ENCODE measurements at places on chromosomes 6 and 20.

DNA sequence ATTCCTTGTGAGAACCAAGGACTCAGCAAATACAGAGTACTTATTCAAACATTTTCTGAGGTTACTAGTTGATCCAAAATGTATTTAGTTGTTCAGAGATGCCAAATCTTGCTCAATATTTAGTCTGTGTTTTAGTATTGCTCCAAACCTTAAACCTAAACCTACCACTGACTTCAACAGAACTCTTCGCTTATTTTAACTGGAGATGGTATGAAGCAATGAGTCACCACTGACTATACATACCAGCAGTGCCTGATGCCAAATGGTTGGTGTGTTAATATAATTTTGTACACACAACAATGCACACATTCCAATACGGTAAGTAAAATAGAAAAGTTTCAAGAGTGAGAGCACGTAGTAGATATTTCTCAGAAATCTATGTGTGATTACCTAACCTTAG lies 1.9 kb upstream of the SPTLC3 start:
- DNase-seq = no peak

DNA sequence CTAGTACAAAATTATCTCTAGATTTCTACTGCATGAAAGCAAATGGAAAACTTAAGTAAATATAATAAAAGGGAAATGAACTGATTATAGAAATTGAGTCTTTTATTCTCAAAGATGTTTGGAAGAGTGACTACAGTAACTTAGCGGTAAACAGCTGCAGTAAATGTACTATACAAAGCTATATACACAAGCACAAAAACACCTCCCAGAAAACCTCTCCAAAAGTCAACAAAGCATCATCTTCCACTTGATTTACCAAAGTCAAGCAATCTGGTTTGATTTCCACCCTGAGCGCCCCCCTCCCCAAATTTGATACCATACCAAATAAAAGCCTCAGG lies 142.1 kb upstream of the SHLD1 start:
- no peak for DNase-seq

GRCh38 chr6:112235956-112236355 lies 18.4 kb downstream of the LAMA4 start:
- DNase-seq = no peak

DNA sequence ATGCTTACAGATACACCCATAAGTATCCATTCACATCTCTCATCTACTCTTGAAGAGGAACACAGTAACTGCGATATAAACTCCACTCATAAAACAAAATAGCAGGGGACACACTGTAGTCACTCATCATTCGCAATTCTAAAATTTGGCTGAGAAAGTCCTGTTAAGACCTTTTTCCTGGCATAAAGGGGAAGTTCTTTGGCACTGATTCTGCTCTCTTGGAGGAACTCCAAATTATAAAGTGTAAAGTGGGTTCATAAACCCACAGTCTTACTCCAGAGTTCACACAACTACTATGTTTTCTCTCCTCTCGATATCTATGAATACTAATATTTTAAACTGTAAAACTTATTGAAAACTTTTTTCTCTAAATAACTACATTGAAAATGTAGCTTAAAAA lies 80.6 kb downstream of the ADGB start:
- DNase-seq = no peak

GRCh38 chr6:77063494-77063893 lies 399.8 kb downstream of the HTR1B start:
- DNase-seq = no peak

DNA sequence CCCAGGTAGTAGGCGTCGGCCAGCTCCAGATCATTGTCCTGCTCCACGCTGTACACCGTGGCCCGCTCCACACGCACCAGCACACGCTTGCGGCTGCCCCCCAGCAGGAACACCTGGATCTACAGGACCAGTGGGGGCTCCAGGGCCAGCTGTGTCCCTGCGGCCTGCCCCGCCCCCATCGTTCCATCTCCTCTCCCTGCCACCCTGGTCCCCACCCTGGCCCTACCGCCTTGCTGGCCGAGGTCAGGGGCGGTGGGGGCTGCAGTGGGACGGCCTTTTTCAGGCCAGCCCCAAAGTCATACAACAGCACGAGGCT lies 9.8 kb downstream of the ADRM1 start:
- no peak for DNase-seq

DNA sequence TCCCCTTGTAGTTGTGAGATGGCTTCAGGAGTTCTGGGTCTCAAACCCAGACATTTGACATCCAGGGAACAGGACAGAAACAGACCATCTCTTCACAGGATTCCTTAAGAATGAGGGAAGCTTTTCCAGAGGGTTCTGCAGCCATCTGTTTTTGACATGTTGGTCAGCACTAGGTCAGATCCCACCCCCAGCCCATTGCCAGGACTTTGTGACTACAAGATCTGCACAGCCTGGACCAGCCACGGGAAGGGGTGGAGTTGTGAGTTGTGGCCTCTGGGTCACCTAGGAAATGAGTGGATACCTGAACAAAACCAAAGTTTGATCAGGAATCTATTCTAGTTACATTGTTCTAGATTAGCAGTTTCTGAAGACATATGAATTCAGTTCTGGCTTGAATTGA lies 39.2 kb upstream of the SSTR4 start:
- DNase-seq = no peak

GRCh38 chr20:38825901-38826625 lies 20.6 kb downstream of the PPP1R16B start:
- no peak for DNase-seq

- no peak for DNase-seq
Measured at GRCh38 chr6:7124636-7125035, 16.9 kb downstream of the RREB1 start.

GRCh38 chr6:17179530-17180073 lies 77.8 kb downstream of the STMND1 start:
- DNase-seq = no peak

DNA sequence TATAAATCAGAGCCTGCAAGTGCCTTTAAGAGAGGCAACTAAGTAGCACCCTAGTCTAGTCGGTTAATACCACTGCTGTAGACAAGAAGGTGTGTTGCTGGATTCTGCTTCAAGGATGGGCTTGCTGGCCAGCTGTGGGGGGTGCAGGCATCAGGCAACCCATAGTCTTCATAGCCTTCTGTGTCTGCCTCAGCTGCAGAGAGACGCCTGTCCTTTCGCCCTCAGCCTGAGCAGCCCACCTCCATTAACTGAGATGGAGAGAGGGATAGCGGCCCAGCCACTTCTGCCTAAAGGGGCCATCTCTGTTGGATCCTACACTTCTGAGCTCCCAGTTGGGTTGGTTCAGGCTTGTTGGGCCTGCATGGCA lies 123.7 kb upstream of the MLIP start:
- DNase-seq = no peak

DNA sequence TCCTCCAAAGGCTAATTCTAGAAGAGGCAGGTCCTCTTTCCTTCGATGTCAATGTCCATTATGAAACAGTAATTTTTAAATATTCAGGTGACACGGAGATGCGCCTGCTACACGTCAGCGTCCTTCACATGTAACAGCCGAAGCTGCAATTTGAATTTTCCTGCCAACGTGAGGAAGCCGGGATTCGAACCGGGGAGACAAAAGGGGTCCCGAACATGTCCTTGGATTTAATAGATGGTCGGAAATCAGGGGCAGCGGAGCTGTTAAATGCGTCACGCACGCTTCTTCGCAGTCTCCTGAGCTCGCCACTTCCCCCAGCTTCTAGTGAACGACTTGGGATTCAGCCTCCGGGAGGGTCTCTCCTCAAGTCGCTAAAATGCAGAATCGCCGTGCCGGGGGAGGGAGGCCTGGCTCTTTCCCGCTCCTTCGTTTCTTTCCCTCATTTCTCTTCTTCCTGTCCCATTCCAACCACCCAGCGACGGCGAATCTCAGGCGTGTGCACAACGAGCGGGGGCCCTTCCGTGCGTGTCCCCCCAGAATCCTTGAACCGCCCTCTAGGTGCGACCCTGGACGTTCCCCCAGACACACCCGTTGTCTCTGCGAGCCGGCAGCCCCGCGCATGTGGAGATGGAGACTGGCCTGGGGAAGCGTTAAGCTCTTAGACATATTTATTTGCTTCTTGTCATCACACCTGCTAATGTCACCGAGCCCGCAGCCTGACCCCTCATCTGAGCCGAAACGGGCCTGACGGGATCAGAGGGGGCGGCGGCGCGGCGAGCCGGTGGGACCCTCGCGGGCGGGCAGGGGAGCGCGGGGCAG lies 1.3 kb upstream of the FOXC1 start:
- no peak for DNase-seq

DNA sequence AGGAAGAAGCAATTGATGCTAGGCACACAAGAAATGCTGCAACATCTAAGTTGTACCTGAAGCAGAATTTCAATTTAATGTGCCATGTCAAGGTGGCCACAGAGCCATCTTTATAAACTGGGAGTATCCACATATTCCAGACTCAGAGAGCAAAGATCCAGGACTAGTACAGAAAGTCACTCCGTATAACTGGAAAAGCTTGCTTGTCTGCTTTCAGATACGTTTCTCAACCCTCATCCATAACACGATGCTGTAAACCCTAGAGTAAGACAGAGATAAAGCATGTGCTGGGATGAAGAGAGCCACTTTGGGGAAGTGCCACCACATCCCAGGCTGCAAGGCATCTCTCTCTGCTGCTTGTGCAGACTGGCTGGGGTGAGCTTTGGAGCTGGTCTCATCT lies 134.7 kb downstream of the PACRG start:
- DNase-seq = no peak
